ENCODE measurements at places on chromosomes 2 and 18. TPM values are rescaled to one million over a fixed set of nuclear protein-coding genes. Genes with fewer than 3 reads are reported as not detected.

GRCh38 chr2:178160601-178161000, 33.7 kb upstream of the OSBPL6 start:
- DNase-seq, result no peak

DNA sequence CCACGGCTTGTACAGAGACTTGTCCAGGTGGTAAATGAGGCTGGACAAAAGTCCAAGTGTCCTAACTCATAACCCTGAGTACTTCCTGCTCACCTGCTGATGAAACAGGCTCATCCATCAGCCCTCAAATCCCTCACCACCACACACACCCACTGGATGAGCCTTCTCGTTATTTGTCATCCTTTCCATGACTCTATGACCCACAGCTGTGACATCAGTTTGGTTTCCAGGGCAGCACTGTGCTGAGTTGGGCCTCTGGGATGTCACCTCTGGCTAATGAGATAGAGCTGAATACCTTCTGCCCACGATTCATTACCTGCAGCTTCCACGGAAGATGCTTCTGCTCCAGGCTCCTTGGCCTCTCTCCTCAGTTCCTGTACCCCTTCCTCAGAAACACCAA, 39.4 kb downstream of the SLC14A2 start:
- DNase-seq, result no peak

GRCh38 chr2:239361311-239361642, 39.5 kb downstream of the HDAC4 start:
- DNase-seq, result no peak

Gene TIMM21
- 35.9 TPM for total RNA-seq

Gene KCNG2
- 1.6 TPM for total RNA-seq

Gene SMYD5
- 18.3 TPM for total RNA-seq

Gene FSHR
- not detected for total RNA-seq

Gene IL37
- total RNA-seq, result not detected

Gene CCDC142
- 38.0 TPM for total RNA-seq

Gene WNT10A
- 0.88 TPM for total RNA-seq
